HFFc6 (cell line): ENCODE measurements at places on chromosomes 2 and 18. TPM values are rescaled to one million over a fixed set of nuclear protein-coding genes. Genes with fewer than 3 reads are reported as not detected.

Gene CFAP221
- total RNA-seq: not detected in 2 replicates

Gene KATNAL2
- 0.29 to 0.97 TPM (median 0.78 TPM) in 3 replicates for total RNA-seq

Gene TRPM8
- not detected in 2 replicates for total RNA-seq

Gene LRRTM4
- not detected in 2 replicates for total RNA-seq

Gene CYP27C1
- 0.06 to 0.13 TPM in 2 of 3 replicates, not detected in the other for total RNA-seq

Gene ELOA2
- total RNA-seq: not detected in 3 replicates

Gene TUBA3E
- total RNA-seq: not detected in 3 replicates

Gene ADAM23
- total RNA-seq: 0.63 to 1.5 TPM (median 0.91 TPM) in 3 replicates

DNA sequence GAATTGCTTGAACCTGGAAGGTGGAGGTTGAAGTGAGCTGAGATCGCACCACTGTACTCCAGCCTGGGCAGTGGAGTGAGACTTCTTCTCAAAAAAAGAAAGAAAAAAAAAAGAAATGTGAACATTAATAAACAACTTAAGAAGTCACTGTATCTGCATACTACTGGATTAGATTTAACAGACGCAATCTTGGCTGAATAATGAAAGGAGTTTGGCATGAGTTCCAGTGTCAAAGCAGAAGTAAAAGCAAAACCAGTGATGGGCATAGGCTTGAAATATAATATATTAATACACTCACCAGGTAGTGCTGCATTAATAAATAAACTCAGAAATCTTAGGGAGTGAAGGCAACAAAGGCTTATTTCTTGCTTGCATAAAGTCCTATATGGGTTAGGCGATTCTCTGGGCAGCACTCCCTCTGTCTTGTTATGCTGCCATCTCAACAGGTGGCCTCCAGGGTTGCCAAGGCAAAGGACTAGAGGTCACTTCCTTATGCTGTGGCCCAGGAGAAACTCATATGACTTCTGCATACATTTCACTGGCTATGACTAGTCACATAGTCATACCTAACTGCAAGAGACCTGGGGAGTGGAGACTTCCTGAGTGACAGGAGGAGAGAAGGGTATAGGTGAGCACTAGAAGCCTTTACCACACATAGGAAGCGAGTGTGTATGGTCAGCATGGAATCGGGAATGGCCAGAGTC lies 296.2 kb upstream of the SPRED2 start:
- H3K36me3 ChIP-seq: no peaks in the 10 kb centered on the region
- H3K27ac ChIP-seq: no peak overlapping the region
- H3K4me1 ChIP-seq: no peaks in the 10 kb centered on the region
- peaks cover 7% of the 10 kb centered on the region for H3K27me3 ChIP-seq

DNA sequence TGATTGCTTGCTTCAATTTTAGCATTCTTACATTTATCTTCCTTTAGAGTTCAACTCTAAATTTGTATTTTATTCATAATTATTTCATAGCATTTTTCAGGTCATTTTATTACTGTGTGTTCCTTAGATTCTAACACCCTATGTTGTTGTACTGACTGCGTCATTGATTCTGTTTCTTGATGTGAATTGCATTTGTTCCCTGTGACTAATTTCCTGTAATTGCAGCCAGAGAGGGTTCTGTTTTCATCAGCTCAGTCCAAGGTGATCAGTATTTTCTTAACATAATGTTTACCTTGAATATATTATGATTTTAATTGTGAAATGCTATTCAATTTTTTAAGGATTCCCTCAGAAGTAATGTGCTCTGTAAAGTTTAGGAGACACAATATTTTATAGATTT lies 970.2 kb upstream of the PIK3C3 start:
- H3K27me3 ChIP-seq: 0 out of 2 replicates have a peak, but pooled peaks cover 2% of the 10 kb centered on the region
- H3K36me3 ChIP-seq: no peaks in the 10 kb centered on the region
- H3K27ac ChIP-seq: no peak overlapping the region
- no peak overlapping the region for H3K4me3 ChIP-seq

GRCh38 chr2:137357634-137358033 lies 592.3 kb downstream of the THSD7B start:
- no peak overlapping the region for H3K27ac ChIP-seq
- H3K4me1 ChIP-seq: no peaks in the 10 kb centered on the region
- no peaks in the 10 kb centered on the region for H3K27me3 ChIP-seq

DNA sequence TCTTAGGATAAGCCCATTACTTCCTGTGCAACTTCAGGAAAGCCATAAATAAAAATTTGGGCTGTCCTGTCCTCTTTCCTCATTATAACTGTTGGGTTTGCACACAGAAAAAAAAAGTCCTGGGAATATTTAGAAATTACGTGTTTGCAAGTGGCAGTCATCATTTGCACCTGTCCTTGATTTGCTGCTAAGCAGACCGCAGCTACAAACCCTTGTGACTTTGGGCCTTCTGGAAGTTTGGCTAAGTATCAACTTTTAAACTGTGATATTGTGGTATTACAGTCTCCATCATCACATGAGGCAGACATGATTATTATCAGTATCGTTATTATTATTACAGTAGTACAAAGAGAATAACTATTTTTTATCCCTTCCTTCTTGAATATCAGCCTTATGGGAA lies 260.7 kb upstream of the SESTD1 start:
- H3K27me3 ChIP-seq: no peaks in the 10 kb centered on the region
- H3K4me3 ChIP-seq: no peak overlapping the region
- no peaks in the 10 kb centered on the region for H3K36me3 ChIP-seq
- no peak for DNase-seq

DNA sequence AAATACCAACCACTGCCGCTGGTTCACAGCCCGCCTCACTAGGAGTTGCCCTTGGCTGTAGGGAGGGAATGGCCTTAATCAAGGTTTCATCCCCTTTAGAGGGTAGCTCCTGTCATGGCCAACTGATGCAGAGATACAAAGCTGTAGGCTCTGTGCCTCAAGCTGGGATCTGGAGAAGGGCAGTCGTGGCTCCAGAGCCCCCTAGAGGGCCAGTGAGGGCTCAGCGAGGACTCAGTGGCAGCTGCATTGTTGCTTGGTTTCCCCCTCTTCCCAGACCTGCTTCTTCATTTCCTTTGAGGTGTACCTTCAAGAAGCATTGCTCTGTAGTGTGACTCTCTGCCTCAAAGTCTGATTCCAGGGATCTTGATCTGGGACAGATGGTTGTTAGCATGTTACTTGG lies 302.1 kb downstream of the LPIN1 start:
- 0 out of 2 replicates have a peak, but pooled peaks cover under 1% of the 10 kb centered on the region for H3K36me3 ChIP-seq
- no peak overlapping the region for H3K4me3 ChIP-seq
- H3K4me1 ChIP-seq: peaks cover 55% of the 10 kb centered on the region
- DNase-seq: no peak
- no peak overlapping the region for H3K27ac ChIP-seq

GRCh38 chr2:195677884-195678283 lies 20.9 kb downstream of the SLC39A10 start:
- H3K27me3 ChIP-seq: no peaks in the 10 kb centered on the region
- no peak overlapping the region for H3K4me3 ChIP-seq
- H3K27ac ChIP-seq: no peak overlapping the region
- H3K4me1 ChIP-seq: peaks cover 29% of the 10 kb centered on the region

- peaks cover 5% of the 10 kb centered on the region for H3K36me3 ChIP-seq
- peaks cover 5% of the 10 kb centered on the region for H3K27me3 ChIP-seq
- H3K4me3 ChIP-seq: no peak overlapping the region
- peaks cover 24% of the 10 kb centered on the region for H3K4me1 ChIP-seq
Observed at GRCh38 chr2:237137626-237138323, 52.1 kb downstream of the COPS8 start.

GRCh38 chr2:38583994-38584393 lies 18.7 kb downstream of the HNRNPLL start:
- H3K36me3 ChIP-seq: peaks cover 26% of the 10 kb centered on the region
- H3K4me3 ChIP-seq: no peak overlapping the region
- peaks cover 2% of the 10 kb centered on the region; the same call in 1 of the 2 replicates for H3K27me3 ChIP-seq
- no peak overlapping the region for H3K27ac ChIP-seq
- DNase-seq: no peak
- H3K4me1 ChIP-seq: peaks cover 42% of the 10 kb centered on the region

DNA sequence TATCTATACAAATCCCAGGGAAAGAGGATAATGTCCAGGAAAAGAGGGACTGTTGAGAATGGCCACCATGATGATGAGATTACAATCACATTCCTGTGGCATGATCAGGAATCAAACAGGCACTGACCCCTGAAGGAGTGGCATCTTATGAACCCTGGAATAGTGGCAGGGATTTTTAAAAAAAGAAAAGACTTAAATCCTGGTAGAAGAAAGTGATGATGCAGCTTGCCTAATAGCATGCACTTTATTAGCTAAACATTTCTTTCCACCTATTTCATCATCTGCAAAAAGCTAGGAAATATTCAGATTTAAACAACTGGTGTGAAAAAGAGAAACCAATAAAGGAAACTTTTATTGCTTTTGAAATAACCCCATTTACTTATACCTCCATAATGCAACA lies 87.2 kb upstream of the FSHR start:
- no peak overlapping the region for H3K27ac ChIP-seq
- no peak for DNase-seq
- H3K4me1 ChIP-seq: no peaks in the 10 kb centered on the region
- H3K36me3 ChIP-seq: no peaks in the 10 kb centered on the region
- no peak overlapping the region for H3K4me3 ChIP-seq

DNA sequence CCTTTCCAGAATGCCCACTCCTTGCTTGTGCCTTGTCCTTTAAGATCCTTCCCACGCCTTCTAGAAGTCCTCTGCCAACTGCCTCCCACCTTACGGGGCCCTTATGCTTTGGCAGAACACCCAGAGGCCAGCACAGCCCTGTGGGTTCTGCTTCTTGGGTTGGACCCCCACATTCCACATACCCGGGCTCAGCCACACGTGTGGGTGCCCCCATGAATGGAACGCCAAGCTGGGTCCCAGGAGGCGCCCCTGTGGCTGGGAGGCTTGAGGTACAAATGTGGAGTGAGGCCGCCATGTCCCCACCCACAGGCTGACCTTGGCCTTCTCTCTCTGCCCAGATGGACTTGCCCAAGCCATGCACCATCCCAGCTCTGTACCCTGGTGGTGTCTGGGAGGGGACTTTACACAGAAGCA lies 74.2 kb downstream of the STPG4 start:
- no peak overlapping the region for H3K27ac ChIP-seq
- H3K4me1 ChIP-seq: peaks cover 46% of the 10 kb centered on the region
- H3K27me3 ChIP-seq: peaks cover 10% of the 10 kb centered on the region
- peaks cover 10% of the 10 kb centered on the region; the same call in 1 of the 2 replicates for H3K36me3 ChIP-seq

- no peak overlapping the region for H3K27ac ChIP-seq
- no peak overlapping the region for H3K4me3 ChIP-seq
Observed at GRCh38 chr18:64165906-64166305, 17.0 kb upstream of the LINC00305 start.

- no peak overlapping the region for H3K4me3 ChIP-seq
- no peak for DNase-seq
- peaks cover 10% of the 10 kb centered on the region for H3K36me3 ChIP-seq
- peaks cover 9% of the 10 kb centered on the region; the same call in 1 of the 2 replicates for H3K4me1 ChIP-seq
- no peak overlapping the region for H3K27ac ChIP-seq
Observed at GRCh38 chr18:10086458-10087210, 172.8 kb downstream of the VAPA start.

GRCh38 chr18:52537261-52537660 lies 197.3 kb downstream of the DCC start:
- H3K4me3 ChIP-seq: no peak overlapping the region
- DNase-seq: no peak
- H3K4me1 ChIP-seq: no peaks in the 10 kb centered on the region
- H3K27ac ChIP-seq: no peak overlapping the region

DNA sequence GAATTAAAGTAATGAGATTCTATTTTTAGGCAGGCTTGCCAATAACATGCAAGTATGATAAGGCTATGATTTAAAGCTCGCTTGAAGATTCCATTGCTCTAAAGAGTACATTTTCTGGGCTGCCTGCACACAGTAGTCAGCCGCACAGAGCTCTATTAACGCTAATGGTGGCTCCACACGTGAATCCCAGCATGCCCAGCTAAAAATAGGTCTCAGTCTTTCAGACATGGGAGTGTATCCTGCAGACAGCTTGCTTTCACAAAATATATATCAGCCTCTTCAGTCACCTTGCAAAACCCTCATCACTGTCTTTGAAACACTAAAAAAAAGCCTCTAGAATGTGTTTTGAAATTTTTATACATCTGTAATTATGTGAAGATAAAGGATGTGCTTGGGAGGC lies 418.1 kb downstream of the MTX2 start:
- H3K4me3 ChIP-seq: no peak overlapping the region
- H3K4me1 ChIP-seq: peaks cover 3% of the 10 kb centered on the region; the same call in 1 of the 2 replicates
- H3K27ac ChIP-seq: no peak overlapping the region
- no peak for DNase-seq
- peaks cover 10% of the 10 kb centered on the region; the same call in 1 of the 2 replicates for H3K27me3 ChIP-seq
- H3K36me3 ChIP-seq: no peaks in the 10 kb centered on the region

DNA sequence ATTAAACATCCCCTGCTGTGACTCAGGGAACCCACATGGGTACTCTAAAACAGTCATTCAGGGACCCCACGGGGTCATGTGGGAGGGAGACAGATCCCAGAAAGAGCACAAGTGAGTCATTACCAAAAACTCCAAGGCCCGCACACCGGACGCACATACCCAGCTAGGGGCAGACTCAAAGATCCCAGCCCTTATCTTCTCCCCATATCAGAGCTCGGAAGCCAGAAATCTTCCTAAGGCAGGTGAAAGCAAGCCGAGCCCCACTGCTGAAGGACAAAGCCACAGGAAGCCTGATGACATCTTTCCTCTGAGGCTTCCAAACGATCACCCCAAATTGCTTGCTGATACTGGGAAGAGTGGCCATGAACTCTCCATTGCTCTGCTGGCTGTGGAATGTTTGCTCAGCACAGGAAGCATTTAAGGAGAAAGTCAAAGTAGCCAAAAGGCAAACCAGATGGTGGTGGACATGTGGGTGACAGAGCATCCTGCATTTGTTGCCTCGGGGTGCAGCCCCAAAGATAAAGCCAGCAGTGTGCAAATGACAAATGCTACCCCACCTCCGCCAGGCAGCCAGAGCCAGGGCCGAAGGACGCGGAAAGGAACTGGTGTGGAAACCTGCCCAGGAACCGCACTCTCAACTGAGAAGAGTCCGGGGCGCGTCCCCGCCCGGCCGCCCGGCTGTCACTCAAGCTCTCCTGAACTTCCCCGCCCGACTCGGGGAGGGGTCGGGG lies 784 bp downstream of the ACTR1B start:
- peak overlapping the region; percentile 91 for H3K4me3 ChIP-seq
- H3K27ac ChIP-seq: peak overlapping the region; percentile 96
- H3K27me3 ChIP-seq: peaks cover 5% of the 10 kb centered on the region
- no peaks in the 10 kb centered on the region for H3K36me3 ChIP-seq

DNA sequence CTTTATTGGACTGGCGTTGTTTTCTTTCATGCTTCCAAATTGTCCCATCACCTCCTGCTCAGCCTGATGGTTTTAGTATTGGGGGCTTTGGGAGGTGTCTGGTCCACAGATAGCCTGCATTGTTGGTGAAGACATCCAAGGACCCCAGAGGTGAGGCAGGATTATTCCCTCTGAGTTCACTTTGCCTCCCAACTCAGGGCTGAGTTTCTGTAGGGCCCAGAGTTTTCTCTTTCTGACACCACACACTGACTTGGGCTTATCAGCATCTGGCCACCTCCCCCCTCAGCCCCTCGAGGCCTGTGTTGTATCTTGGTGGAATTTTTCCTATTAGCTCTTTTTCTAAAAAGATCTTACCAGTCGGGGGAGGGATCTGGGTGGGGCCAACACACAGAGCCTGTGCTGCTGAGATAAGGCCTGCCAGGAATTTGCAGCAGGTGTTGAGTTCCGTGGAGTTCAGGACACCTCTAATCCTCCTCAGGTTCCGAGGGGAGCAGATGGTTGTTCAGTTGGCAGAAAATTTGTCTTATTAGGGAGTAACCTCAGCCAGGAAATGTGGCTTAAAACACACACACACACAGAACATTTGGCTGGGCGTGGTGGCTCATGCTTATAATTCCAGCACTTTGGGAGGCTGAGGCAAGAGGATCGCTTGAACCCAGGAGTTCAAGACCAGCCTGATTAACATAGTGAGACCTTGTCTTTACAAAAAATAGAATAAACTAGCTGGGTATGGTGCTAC lies 7.3 kb downstream of the EMILIN2 start:
- peaks cover 40% of the 10 kb centered on the region for H3K4me1 ChIP-seq
- H3K27ac ChIP-seq: no peak overlapping the region
- H3K27me3 ChIP-seq: peaks cover 9% of the 10 kb centered on the region; the same call in 1 of the 2 replicates
- DNase-seq: no peak
- H3K4me3 ChIP-seq: 0 out of 2 replicates have a peak overlapping the region, but pooled peaks have one; percentile 1
